Activated T-helper 1 cell treated with anti-CD3 and anti-CD28 coated beads, Interleukin-12 subunit alpha, Interleukin-12 subunit beta, Interleukin-2, Interleukin-4 antibody, amounts not matched to agents 30 ng/mL and 10 ng/mL and 1 ng/mL, durations not matched to agents 14 hours and 24 hours and 36 hours (primary cell): ENCODE measurements at places on chromosomes 4 and X.

GRCh38 chrX:46694549-46694948 lies 64.4 kb downstream of the SLC9A7 start:
- H3K4me1 ChIP-seq, result peaks cover 5% of the 10 kb centered on the region
- peaks cover 2% of the 10 kb centered on the region for H3K27me3 ChIP-seq
- no peak overlapping the region for H3K27ac ChIP-seq
- no peak overlapping the region for H3K4me3 ChIP-seq

GRCh38 chr4:40969501-40969900 lies 219.7 kb downstream of the NSUN7 start:
- no peaks in the 10 kb centered on the region for H3K36me3 ChIP-seq
- peaks cover 4% of the 10 kb centered on the region for H3K27me3 ChIP-seq
- H3K4me1 ChIP-seq, result no peaks in the 10 kb centered on the region
- no peak for DNase-seq

- H3K36me3 ChIP-seq, result peaks cover 47% of the 10 kb centered on the region
- H3K4me3 ChIP-seq, result no peak overlapping the region
- H3K4me1 ChIP-seq, result peaks cover 44% of the 10 kb centered on the region
- H3K27ac ChIP-seq, result no peak overlapping the region
- DNase-seq, result no peak
- H3K27me3 ChIP-seq, result no peaks in the 10 kb centered on the region
Observed at GRCh38 chr4:52716364-52717151, 34.7 kb downstream of the ERVMER34-1 start.

GRCh38 chr4:127181001-127181400 lies 451.8 kb upstream of the INTU start:
- H3K4me1 ChIP-seq, result no peaks in the 10 kb centered on the region
- no peak overlapping the region for H3K4me3 ChIP-seq
- no peak overlapping the region for H3K27ac ChIP-seq
- no peaks in the 10 kb centered on the region for H3K36me3 ChIP-seq
- no peak for DNase-seq

- no peaks in the 10 kb centered on the region for H3K27me3 ChIP-seq
- H3K27ac ChIP-seq, result no peak overlapping the region
- no peak for DNase-seq
- no peak overlapping the region for H3K4me3 ChIP-seq
- no peaks in the 10 kb centered on the region for H3K4me1 ChIP-seq
Observed at GRCh38 chrX:6151971-6152370, 76.7 kb downstream of the NLGN4X start.

DNA sequence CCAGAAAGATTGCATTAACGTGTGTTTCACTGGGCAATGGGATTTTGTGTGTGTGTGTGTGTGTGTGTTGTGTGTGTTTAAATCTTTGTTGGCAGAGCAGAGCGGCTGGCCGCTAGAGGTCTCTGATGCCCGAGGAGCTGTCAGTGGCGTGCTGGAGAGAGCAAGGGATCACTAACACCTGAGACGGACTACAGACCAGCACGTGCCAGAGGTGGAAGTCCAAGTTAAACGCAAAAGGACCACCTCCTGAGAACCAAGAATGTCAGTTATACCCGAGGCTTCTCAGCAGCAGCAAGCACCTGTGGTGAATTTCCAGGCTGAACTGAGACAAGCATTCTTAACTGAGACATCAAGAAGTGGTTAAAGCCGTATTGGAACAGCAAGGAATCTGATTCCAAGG lies 9.0 kb upstream of the SLC25A14 start:
- no peaks in the 10 kb centered on the region for H3K4me1 ChIP-seq
- no peak overlapping the region for H3K27ac ChIP-seq
- H3K36me3 ChIP-seq, result no peaks in the 10 kb centered on the region
- no peak overlapping the region for H3K4me3 ChIP-seq
- DNase-seq, result no peak

- no peaks in the 10 kb centered on the region for H3K4me1 ChIP-seq
- DNase-seq, result no peak
- H3K27ac ChIP-seq, result no peak overlapping the region
- no peaks in the 10 kb centered on the region for H3K27me3 ChIP-seq
Observed at GRCh38 chrX:5015451-5015850, 1213.2 kb downstream of the NLGN4X start.

DNA sequence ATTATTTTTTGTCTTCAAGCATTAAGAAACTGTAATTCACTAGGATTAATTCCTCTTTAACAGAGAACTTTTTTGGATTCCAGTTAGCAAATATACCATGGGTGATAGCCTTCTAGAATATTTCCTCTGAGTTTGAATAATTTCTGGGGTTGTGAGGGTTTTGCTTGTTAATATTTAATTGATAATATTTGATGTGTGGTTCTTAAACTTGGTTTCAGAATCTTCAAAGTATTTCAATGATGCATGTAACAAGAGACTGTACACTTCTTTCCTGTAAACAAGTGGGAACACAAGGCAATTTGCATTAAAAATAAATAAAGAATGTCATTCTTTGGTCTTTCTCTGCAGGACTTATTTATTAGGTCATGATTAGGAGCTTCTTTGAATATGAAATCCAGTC lies 9.5 kb upstream of the C4orf51 start:
- H3K4me1 ChIP-seq, result no peaks in the 10 kb centered on the region
- no peak overlapping the region for H3K27ac ChIP-seq
- H3K4me3 ChIP-seq, result no peak overlapping the region
- DNase-seq, result no peak
- H3K36me3 ChIP-seq, result no peaks in the 10 kb centered on the region

DNA sequence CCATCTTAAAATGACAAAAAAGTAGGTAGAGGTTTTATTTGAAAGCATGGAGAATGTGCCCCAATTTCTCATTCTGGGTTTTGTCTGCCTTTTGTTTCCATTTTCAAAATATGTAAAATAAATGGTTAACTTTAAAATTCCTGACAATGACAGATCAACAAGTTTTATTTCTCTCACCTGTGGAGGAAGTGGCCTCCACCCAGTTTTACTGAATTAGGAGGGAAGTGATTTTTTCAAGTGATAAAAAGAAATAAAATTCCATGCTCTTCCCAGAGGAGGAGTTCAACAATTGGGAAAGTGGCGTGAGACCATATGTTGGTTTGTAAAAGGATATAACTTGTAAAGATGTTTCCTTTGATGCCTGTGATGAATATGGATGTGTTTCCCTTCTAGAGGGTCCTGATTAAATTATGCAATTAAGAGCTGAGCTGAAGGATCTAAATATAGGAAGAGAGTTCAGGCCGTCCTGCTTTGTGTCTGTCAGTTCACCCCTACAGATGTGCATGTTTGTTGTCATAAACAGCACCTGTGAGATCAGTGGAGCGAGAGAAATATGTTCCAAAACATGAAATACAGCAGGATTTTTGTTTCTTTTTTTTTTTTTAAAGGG lies 19.5 kb downstream of the SMAD1 start:
- no peaks in the 10 kb centered on the region for H3K4me1 ChIP-seq
- H3K27ac ChIP-seq, result no peak overlapping the region
- H3K27me3 ChIP-seq, result peaks cover 10% of the 10 kb centered on the region
- DNase-seq, result no peak

DNA sequence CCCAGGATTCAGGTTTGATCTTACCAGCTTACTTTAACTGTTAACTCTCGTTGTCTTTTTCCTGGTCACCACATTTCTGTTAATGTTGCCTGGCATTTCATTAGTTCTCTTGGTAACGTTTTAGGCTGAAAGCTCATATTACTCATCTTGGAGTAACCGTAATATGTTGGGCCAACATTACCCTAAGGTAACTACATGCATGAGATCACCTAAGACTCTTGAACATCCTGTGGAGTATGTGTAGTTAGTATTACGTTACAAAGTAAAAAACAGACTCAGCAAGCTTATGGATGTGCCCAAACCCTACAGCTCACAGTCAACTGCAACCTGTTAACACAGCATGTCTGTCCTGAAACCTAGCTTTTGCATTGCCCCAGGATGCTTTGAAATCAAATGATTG lies 203.3 kb upstream of the HS3ST1 start:
- H3K27me3 ChIP-seq, result no peaks in the 10 kb centered on the region
- H3K4me1 ChIP-seq, result no peaks in the 10 kb centered on the region
- H3K27ac ChIP-seq, result no peak overlapping the region
- H3K36me3 ChIP-seq, result no peaks in the 10 kb centered on the region
- no peak overlapping the region for H3K4me3 ChIP-seq

- H3K27me3 ChIP-seq, result no peaks in the 10 kb centered on the region
- DNase-seq, result no peak
- no peak overlapping the region for H3K4me3 ChIP-seq
- H3K36me3 ChIP-seq, result no peaks in the 10 kb centered on the region
- no peaks in the 10 kb centered on the region for H3K4me1 ChIP-seq
- no peak overlapping the region for H3K27ac ChIP-seq
Observed at GRCh38 chrX:21004835-21005234, 369.4 kb upstream of the CNKSR2 start.

DNA sequence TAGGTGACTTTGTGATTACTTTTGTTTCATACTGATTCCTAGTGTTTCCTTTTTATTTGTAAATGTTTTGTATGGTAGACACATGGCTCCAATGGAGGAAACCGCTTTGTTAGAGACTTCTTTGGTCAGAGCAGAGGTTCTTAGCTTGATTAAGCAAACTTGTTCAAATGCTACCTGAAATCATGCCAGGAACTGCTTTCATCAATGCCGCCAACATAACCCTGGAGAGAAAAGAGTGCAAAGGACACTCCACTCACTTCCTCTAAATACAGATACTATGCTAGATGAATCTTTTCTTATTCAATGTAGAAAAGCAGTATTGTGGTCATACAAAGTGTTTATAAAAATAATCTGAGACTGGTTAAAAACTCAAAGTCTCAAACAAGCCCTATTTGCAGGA lies 25.7 kb upstream of the COX7B2 start:
- no peak overlapping the region for H3K4me3 ChIP-seq
- H3K36me3 ChIP-seq, result no peaks in the 10 kb centered on the region
- no peaks in the 10 kb centered on the region for H3K4me1 ChIP-seq

DNA sequence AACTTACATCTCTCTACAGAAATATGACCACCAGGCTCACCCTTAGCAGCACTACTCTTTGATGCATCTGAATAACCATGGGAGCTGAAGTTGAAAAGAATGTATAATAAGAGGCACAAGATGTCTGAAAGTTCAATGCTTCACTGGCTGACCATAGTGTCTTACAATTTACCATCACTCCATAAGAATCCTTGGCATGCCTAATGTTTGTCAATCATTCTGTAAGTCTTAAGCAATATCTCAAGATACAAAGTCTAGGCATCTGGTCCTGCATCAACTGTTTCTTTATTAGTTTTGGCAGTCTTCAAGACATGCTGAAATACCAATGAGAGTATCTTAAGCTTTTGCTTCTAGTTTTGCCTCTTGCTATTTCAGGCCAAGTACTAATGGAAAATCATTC lies 755.5 kb downstream of the STIM2 start:
- DNase-seq, result no peak
- no peak overlapping the region for H3K27ac ChIP-seq
- no peak overlapping the region for H3K4me3 ChIP-seq
- no peaks in the 10 kb centered on the region for H3K4me1 ChIP-seq
- H3K36me3 ChIP-seq, result no peaks in the 10 kb centered on the region
- no peaks in the 10 kb centered on the region for H3K27me3 ChIP-seq

- H3K27ac ChIP-seq, result no peak overlapping the region
- H3K36me3 ChIP-seq, result no peaks in the 10 kb centered on the region
- H3K27me3 ChIP-seq, result no peaks in the 10 kb centered on the region
- H3K4me3 ChIP-seq, result no peak overlapping the region
Observed at GRCh38 chrX:12865359-12865758, 1.5 kb upstream of the TLR7 start.

DNA sequence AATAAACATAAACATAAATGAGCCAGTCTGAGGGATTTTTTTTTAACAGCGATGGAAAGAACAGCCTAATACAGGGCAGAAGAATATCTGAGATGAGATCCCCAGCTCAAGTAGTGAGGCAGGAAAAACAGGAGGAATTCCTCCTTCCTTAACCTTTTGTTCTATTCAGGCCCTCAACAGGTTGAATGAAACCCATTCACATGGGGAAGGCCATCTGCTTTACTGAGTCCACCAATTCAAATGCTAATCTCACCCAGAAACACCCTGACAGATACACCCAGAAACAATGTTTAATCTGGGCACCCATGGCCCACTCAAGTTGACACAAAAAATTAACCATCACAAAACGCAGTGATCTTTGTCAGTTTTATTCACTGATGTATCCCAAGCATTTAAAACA lies 45.5 kb downstream of the SMIM31 start:
- no peak overlapping the region for H3K4me3 ChIP-seq
- DNase-seq, result no peak
- no peaks in the 10 kb centered on the region for H3K4me1 ChIP-seq
- H3K27me3 ChIP-seq, result no peaks in the 10 kb centered on the region
- H3K36me3 ChIP-seq, result no peaks in the 10 kb centered on the region
- no peak overlapping the region for H3K27ac ChIP-seq

DNA sequence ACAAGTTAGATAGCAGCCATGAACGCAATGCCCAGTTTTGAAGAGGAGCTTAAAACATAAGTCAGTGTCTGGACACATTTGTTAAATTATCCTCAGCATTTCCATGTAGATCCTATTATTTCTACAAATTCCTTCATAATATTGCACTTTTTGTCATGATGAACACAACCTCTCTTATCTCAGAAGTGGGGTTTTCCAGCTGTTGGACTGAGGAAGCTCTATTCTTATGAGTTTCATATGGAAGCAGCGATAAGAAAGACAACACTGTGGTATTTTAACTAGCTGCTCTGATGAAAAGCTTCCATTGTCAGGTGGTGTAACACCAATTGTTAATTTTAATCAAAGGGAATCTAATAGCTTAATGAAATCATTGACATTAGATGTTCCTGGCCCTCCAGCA lies 308.7 kb downstream of the GBA3 start:
- H3K27ac ChIP-seq, result no peak overlapping the region
- no peaks in the 10 kb centered on the region for H3K27me3 ChIP-seq
- no peak for DNase-seq
- no peak overlapping the region for H3K4me3 ChIP-seq
- no peaks in the 10 kb centered on the region for H3K4me1 ChIP-seq

GRCh38 chr4:82787342-82787741 lies 11.3 kb downstream of the SCD5 start:
- DNase-seq, result no peak
- H3K27ac ChIP-seq, result no peak overlapping the region
- H3K36me3 ChIP-seq, result no peaks in the 10 kb centered on the region
- H3K4me1 ChIP-seq, result no peaks in the 10 kb centered on the region
- H3K4me3 ChIP-seq, result no peak overlapping the region

GRCh38 chr4:186190581-186191199 lies 677 bp upstream of the CYP4V2 start:
- DNase-seq, result peak; percentile 48
- H3K36me3 ChIP-seq, result peaks cover 5% of the 10 kb centered on the region
- peak overlapping the region; percentile 93 for H3K27ac ChIP-seq

- no peaks in the 10 kb centered on the region for H3K4me1 ChIP-seq
- DNase-seq, result no peak
- no peak overlapping the region for H3K4me3 ChIP-seq
- no peak overlapping the region for H3K27ac ChIP-seq
Observed at GRCh38 chr4:76233967-76234678, 17.4 kb upstream of the FAM47E start.
